NCI-H2171 treated with DMSO at 0.1 percent for 48 hours (cell line): ENCODE measurements at places on chromosomes 2 and 18.

DNA sequence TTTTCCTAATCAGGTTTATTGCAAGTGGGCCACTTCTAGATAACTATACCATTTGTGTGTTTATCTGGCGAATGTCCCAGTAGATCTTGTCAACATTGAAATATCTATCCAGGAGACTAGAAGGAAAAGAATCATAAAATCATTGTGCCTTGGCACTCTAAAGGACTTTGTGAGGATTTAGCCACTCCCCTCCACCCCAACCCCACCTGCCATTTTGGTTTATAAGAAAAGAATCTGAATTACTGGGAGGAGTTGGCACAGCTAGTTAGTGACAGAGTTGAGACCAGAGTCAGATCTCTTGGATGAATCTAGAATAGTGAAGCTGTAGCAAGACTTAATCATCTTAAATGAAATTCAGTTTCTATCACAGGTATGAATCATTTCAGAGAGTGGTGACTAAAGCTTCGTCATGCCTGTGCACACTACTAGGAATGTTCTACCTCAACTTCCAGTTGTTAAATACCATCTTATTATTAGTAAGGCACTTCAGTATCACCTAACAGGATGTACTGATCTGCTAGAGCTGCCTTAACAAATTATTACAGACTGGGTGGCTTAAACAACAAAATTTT, 212.7 kb upstream of the SLC14A2 start:
- no peak for DNase-seq

- peak; percentile 62 for DNase-seq
Observed at GRCh38 chr2:225668606-225669266, 269.2 kb downstream of the NYAP2 start.

DNA sequence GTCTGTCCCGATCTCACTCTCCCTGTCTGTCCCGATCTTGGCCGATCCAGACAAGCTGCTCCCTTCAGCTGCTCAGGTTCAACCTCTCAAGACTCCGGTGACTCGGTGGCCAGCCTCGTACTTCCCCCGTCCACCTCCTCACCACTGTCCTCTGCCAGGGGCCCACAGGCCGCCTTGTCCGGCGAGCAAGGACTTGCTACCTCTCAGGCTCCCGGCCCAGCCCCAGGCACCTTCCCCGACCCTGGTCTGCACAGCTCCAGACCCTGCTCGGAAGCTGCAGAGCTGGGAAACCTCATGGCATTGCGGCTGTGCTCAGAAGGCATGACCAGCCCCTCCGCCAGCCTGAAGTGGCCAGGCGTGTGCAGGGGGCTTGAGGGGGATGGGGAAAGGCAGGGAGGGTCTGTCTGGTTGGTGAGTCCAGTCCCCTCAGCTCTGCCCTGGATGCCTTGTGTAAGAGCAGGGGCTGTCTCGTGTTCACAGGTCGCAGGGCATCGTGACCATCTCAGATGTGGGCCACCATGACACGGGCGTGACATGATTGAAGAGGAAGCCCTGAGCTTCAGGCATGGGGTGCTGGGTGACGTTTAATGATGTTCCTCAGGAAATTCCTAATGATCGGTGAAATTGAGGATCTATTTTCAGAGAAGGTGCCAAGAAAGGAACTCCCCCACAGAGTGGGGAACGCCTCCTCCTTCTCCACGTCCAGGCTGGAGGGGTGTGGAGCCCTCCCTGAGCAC, 121.2 kb upstream of the CTDP1 start:
- DNase-seq: no peak

DNA sequence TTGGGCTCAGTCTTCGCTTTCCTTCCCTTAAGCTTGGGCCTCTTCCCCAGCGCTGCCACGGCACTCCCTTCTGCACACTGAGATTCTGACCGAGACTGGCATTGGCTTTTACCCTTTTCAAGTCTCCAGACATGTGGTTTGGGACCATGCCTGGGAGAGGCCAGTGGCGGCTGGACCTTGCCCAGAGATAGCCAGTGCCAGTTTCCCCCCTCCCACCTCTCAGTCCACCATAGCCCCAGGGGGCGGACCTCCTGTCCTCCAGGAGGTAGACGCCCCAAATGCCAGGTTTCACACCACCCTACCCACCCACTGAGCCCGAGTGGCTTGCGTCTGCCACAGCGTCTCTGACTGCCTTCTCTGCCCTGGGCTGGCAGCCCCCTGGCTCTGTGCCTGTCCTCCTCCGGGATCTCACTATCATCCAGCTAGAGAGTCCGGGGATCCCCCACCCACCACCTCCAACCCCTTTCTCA, 47.7 kb downstream of the INPP5D start:
- no peak for DNase-seq

- DNase-seq: no peak
Observed at GRCh38 chr2:156447761-156448160, 11.6 kb downstream of the GPD2 start.

DNA sequence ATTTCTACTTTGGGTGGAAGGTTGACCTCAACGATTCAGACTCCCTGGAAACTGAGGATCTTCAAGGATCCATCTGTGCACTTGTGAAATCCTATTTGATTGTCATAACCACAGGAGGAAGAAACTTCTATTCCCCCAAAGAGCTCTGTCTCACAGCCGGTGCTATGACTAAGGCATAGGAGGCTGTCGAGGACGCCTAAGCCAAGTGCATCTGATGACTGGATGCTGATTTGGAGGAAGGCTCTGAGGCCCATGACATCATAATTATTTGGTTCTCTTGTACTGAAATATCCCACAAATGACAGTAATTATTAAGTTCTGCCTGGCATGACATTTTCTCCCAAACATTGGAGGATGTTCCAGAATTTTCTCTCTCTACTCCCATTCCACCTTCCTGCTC, 13.8 kb upstream of the KCNF1 start:
- DNase-seq: no peak

- DNase-seq: peak; percentile 29
Observed at GRCh38 chr18:46174342-46175041, 70.3 kb downstream of the HAUS1 start.

- DNase-seq: no peak
Observed at GRCh38 chr2:187102381-187102780, 253.4 kb upstream of the ZSWIM2 start.

DNA sequence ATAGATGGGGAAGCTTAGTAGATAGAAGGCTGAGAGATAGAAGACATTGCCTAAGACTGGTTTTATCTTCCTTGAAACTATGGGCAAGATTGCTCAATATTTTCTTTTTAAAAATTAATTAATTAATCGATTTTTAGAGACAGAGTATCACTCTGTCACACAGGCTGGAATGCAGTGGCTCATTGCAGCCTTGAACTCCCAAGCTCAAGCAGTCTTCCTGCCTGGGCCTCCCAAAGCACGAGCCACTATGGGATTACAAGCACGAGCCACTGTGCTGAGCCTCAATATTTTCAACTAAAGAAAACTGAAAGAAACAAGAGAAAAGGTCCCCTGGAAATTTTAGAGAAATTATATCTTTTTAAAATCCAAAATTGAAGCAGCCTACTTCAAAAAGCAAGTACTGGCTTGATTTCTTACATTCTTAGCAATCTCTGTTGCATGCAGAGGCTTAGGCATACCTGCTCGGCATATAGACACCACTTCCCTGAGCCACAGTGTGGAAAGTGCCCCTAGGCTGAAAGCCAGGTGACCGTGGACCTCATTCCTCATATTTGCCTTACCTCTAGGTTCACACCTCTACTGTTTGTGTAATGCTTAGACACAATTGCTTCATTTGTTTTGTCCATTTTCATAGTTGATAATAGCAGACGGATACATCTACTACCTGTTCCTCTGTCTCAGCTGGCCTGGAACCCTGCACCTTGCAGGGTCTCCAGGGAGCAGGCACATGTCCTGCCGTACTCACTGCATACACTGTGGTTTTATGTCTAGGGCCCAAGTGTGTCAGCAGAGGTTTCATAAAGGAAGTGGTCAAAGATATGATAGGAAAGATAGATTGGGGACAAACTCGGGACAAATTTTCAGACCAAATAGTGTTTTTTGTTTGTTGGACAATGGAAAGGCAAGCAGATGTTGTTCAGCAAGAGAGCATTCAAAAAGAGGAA, 166.5 kb upstream of the ALPP start:
- no peak for DNase-seq

DNA sequence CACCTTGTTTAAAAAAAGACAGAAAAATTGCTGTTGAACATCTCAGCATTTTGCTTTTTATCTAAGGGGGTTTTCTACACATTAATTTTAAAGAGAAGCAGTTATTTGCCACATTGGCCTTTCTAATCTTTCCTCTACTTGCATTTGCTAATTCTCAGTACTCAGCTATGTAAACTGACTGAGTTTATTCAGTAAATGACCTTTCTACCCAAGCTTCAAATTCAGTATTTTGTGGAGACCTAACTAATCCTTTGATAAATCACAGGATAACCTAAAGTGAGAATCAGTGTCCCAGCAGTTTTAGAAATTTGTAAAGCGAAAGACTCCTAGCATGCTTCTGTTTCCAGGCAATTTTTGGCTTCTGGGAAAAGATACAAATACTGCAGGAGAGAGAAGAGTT, 288.4 kb downstream of the ASXL3 start:
- no peak for DNase-seq

- no peak for DNase-seq
Observed at GRCh38 chr2:3631851-3632659, 25.9 kb upstream of the ALLC start.

DNA sequence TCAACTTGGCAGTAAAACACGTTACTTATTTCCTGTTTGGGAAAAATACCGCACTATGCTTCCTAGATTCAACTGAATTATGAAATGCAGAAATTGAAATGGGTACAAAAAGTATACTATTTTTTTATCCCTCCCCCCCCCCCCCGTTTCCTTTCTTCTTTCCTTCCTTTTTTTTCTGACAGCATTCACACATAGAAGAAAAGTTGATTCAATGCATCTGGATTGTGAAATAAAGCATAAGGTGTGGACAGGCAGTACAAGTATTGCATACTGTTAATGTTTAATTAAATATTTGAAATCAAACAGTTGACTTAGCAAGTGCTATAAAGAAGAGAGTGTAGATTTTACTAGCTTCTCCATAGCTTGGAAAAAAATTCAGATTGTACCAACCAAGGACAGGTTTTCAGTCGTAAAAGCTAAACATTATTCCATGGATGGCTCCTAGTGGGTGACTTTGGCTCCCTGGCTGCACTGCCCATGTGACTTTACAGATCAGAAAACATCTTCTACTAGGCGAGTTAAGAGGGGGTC, 21.6 kb upstream of the AGFG1 start:
- no peak for DNase-seq

- DNase-seq: peak; percentile 10
Observed at GRCh38 chr2:68404893-68405799, 40.1 kb downstream of the PLEK start.

GRCh38 chr18:78787751-78788150, 191.9 kb upstream of the SALL3 start:
- no peak for DNase-seq

DNA sequence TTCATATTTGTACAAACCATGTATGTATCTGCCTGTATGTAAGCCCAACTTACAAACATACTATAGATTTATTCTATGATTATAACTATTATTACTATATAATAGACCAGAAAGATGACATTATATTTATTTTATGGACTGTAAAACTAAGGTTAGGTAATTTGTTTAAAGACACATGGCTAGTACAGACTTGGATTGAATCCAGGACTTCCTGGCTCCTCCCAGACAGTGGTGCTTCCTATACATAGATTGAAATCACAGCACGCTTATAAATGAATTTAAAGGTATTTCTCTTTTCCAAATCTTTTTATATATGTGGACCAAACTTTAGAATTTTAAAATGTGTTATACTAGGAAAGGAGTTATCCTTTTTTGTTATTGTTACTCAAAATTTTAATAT, 151.6 kb upstream of the MYO3B start:
- peak; percentile 27 for DNase-seq

DNA sequence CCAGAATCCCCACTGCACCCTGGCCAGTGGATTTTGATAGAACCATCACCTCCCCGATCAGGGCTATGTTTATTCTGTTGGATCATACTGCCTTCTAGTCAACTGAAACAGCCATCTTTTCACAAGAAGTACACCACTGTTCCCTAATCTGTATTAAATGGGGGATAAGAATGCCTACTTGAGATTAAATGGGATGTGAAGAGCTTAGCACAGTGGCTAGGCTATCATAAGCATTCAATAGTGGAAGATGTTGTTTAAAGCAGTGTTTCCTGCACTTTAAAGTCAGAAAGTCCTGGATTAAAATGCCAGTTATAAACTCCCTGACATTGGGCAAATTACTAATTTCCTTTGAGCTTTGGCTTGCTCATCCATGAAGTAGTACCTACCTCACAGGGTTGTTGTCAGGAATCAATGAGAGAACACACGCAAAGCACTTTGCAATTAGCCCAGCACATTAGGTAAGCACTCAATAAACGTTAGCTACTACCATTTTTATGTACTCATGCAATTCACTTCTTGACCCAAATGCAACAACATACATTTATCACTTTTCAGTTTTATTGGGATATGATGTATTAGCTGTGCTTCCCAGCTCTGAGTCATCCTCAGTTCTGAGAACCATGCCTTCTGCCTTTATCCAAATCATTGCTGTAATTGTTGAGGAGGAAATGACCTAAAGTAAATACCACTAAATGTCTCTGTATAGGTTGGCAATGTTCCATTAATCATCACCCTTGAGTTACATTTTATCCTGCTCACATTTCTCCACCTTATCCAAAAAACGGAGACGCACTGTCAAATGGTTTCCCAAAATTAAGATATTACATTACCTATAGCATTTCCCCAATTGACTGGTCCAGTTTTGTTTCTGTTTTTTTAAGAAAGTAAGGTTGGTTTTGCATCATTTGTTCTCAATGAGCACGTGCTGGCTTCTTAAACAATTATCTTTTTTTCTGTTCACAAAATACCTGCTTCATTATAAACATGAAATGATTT, 2.1 kb downstream of the TMEM247 start:
- DNase-seq: no peak

DNA sequence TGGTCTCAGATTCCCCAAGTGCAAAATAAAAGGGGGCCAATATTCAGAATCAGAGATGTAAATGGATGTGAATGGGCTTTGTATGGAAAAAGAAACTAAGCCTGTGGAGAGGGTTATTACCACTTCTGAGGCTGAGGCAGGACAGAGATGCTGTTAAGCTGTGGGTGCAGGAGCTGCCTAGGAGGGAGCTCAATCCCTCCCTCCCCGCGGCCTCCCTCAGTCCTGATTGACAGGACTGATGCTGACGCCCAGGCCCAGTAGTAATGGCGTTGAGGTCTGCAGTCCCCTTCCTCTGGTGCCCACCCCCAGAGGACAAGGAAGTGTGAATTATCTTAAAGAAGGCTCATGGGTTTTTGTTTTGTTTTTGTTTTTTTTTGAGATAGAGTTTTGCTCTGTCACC, 40.4 kb downstream of the PSD4 start:
- DNase-seq: no peak

GRCh38 chr2:225989809-225990208, 590.3 kb downstream of the NYAP2 start:
- DNase-seq: no peak

- DNase-seq: no peak
Observed at GRCh38 chr18:45061359-45061758, 380.7 kb downstream of the SETBP1 start.

GRCh38 chr18:2654928-2655177, 673 bp upstream of the SMCHD1 start:
- DNase-seq: no peak

GRCh38 chr2:236852977-236853374, 232.7 kb upstream of the COPS8 start:
- no peak for DNase-seq
